ENCODE measurements at places on chromosomes 16 and 17.

GRCh38 chr16:53952215-53953208 lies 248.6 kb downstream of the FTO start:
- peak; percentile 22 for DNase-seq

DNA sequence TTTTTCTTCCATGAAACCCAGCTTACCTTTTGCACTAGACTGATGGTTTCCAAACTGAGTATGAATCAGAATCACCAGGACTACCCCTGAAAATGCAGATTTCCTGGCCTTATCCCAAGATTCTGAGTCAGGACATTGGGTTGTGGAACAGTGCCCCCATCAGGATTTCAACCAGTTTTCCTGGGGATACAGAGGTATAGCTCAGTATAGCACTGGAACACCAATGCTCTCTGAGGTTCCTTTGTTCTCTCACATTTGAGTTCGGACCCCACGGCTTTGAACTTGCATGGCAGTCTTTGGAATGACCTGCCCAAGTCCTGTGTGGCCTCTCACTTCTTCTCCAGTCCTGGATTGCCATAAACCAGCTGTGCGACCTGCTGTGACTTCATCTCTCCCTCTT lies 12.8 kb upstream of the CCL8 start:
- no peak for DNase-seq

DNA sequence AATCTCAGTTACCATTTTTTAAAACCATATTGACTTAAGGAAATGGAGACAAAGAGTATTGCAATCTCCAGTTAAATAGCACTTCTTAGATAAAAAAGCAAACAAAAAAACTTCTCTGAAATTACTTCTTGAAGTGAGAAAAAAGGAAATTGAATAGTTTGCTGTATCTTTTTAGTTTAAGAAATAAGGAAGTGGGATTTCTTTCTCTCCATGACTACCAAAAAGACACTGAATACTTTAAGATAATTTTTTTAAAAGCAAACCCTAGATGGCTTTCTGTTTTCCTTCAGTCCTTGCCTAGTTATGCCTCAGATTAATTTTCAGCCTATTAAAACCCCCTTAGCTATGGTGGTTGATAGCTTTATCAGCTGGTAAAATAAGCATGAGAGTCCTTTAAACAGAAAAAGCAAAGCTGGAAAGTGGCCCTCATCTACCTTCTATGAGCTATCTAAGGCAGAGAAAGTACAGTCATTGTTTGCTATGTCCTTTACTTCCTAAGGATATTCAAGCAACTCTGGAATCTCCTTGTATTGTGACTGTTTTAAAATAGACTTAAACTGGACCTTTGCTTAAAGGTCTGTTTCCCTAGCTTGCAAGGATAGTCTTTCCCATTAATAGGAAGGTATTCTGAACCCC lies 28.6 kb downstream of the TPPP3 start:
- DNase-seq: no peak

DNA sequence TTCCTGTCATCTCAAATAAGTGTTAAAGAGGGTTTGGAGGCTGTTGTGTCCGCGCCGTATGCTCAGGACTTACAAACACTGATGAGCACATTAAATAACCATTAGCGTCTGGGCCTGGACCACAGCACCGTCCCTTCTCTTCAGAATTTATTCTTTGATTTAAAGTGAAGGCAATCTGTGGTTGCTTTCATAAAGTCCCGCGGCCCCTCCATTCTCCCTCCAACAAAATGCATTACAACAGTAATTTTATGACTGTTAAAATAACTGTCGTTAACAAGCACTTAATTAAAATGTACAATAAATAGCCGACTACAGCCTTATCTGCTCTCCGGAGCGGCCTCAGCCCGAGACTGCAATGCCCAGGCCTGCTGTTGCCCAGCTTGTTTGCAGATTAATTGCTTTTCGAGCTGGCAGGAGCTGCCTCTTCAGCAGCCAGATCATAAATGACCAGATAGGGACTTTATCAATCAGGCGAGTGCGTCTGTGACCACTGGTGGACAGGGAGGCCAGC lies 30.6 kb upstream of the IRX3 start:
- no peak for DNase-seq

- DNase-seq: peak; percentile 85
Observed at GRCh38 chr17:63834431-63835166, 7.1 kb upstream of the FTSJ3 start.

DNA sequence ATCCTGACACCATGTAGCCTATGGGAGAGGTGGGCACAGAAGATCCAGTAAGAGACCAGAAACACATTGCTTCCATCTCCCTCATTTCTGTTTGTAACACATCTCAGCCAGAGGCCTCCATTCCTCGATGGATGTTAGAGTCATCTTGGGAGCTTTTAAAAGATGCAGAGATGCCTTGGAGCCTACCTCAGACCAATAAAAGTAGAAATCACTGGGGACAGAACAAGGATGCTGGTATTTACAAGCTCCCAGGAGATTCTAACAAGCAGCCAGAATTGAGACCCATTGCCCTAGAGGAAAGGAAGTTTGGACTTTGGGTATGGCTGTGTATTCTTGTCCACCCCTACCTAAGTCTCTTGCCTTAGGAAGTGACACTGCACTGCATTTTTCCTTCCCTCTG lies 40.8 kb downstream of the HS3ST3A1 start:
- no peak for DNase-seq

- peak; percentile 96 for DNase-seq
Observed at GRCh38 chr16:11051879-11052808, 107.8 kb downstream of the CLEC16A start.

DNA sequence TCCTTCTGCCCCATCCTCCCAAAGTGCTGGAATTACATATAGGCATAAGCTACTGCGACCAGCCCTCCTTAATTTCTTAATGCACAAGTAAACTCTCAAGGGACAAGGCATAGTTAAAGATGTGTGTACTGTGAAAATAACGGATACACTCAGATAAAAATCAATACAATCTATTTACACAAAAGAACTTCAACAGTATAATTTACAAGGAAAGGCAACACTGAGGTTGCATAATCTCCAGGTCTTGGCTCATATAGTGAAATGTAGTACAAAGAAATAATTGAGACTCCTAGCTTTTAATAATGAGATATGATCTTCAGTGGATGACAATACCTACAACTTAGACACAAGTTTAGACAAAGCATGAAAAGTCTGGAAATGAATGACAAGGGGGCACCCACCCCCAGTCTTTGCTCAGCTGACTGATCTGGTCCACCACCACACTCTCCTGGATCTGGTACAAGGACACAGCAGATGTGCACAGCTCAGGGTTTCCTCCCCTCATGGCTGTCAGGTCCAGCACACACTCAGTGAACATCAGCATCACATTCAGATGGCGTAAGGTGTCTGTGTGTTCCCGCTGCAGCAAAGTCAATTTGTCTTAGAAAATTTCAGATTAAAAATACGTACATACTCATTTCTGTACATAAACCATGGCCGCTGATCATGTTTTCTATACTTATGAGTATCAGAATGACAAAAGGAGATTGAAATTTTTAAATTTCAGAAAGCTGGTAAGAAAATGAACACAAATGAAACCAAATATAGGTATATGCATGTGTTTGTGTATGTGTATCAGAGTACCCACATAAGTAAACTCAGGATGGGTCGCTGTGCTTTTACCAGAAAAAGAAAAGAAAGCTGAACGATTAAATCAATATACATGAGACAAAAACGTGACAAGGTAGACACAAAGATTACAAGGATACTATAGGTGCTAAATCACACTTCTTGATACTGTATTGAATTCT lies 33.7 kb upstream of the ALDH3A1 start:
- peak; percentile 64 for DNase-seq

DNA sequence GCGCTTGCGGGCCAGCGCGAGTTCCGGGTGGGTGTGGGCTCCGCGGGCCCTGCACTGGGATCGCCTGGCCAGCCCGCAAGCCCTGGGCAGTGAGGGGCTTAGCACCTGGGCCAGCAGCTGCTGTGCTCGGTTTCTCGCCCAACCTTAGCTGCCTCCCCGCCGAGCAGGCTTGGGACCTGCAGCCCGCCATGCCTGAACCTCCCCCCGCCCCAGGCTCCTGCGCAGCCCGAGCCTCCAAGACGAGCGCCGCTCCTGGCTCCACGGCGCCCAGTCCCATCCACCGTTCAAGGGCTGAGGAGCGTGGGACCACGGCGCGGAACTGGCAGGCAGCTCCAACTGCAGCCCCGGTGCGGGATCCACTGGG lies 12.3 kb upstream of the ZFP90 start:
- DNase-seq: no peak

- no peak for DNase-seq
Observed at GRCh38 chr16:63618896-63619485, 1502.9 kb downstream of the CDH11 start.

GRCh38 chr17:82213251-82214011 lies 789 bp upstream of the CCDC57 start:
- DNase-seq: peak; percentile 63

DNA sequence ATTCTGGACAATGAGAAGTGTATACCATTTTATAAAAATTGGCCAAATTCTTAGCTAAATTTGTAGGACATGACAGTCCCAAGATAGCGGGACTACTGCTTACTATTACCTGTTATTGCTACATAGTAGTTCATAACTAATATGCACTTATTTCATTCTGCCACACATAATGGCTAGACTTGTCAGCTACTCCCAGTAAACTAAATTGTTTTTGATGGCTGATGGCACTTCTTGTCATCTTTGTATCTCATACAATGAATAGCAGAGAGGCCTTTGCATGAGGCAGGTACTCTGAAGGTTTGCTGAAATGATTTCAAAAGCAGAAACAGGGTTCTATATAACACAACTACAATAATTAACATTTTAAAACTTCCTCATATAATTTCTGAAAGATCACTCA lies 44.0 kb downstream of the ITFG1 start:
- no peak for DNase-seq

GRCh38 chr17:47889734-47890529 lies 6.1 kb upstream of the SP2 start:
- DNase-seq: peak; percentile 91

DNA sequence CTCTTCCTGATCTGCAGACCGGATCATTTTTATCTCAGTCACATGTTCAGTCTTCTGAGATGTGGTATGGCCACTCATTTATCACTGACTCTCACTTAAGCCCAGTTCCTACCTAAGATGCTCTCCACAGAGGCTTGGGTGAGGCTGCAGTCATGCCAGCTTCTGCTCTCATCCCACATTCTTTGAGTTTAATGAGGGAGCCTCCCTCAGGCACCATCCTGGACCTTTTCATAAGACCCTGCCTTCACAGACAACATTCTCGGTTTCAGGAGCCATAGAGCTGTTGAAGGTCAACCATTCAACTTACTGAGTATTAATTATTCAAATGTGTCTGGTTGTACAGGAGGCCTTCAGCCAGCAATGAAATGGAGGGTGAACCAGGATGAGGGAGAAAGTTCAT lies 23.6 kb upstream of the HNF1B start:
- DNase-seq: no peak

- DNase-seq: no peak
Observed at GRCh38 chr16:30753596-30753995, 5.4 kb downstream of the PHKG2 start.

DNA sequence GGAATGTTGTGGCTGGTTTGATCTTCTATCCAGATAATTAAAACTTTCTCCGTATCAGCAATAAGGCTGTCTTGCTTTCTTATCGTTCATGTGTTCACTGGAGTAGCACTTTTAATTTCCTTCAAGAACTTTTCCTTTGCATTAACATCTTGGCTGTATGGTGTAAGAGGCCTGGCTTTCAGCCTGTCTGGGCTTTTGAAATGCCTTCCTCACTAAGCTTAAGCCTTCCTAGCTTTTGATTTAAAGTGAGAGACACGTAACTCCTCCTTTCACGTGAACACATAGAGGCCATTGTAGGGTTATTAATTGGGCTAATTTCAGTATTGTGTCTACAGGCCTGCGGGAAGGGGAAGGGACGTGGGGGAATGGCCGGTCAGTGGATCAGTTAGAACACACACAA lies 42.9 kb downstream of the MSI2 start:
- DNase-seq: no peak

DNA sequence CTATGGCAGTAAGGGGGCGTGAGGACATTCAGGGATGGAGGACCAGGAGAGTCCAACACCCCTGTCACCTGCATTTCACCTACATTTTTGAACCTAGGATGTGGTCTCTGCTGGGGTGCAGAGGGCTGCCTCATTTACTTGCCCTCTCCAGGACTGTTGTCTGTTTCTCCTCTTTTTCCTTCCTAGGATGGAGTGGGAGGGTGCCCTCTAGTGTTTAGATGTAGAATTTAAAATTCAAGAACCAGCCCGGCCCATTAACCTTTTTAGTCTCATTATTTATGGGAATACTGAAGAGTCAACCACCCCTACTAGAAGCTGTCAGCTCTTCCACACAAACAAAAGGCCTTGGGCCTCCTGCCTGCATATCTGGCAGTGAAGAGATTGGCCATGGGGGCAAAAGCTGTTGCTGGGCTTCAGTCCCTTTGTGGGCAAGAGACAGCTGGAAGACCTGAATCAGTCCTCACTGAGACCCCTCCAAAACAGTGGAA lies 2.5 kb upstream of the STARD3 start:
- DNase-seq: peak; percentile 52

DNA sequence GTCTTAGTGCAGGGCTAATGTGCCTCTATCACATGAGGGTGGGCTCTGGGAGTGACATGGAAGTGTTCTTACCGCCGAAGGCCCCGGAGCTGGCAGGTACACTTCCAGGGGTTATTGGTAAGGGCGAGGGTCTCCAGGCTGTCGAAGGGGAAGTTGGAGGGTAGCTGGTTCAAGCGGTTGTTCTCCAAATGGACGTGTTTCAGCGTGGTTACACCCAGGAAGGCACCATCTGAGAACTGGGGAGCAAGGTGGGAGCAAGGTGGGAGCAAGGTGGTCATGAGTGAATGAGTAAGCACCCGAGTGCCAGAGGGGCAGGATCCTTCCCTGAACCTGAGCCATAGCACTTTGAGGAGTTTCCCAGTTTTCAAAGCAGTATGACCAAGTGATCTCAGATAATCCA lies 3.0 kb downstream of the CHAD start:
- no peak for DNase-seq

GRCh38 chr16:29116980-29117379 lies 132.1 kb downstream of the LAT start:
- DNase-seq: no peak

- no peak for DNase-seq
Observed at GRCh38 chr17:21162394-21162775, 35.6 kb downstream of the DHRS7B start.

DNA sequence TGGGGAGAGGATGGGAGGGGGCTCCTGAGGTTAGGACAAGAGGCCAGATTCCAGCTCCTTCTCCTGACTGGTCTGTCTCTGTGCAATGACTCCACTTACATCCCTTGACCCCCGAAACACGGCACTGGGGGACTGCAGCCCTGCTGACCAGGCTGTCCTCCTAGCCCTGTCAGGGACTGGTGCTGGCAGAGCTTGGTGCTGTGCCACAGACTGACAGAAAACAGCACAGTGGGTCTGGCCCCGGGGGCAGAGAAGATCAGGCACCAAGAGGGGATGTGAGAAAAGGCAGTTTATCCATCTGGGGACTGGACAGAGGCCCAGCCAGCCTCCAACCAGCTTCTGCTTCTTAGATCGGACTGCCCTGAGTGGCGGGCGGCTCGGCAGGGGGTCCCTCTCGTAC lies 19.4 kb downstream of the SLC38A7 start:
- no peak for DNase-seq

DNA sequence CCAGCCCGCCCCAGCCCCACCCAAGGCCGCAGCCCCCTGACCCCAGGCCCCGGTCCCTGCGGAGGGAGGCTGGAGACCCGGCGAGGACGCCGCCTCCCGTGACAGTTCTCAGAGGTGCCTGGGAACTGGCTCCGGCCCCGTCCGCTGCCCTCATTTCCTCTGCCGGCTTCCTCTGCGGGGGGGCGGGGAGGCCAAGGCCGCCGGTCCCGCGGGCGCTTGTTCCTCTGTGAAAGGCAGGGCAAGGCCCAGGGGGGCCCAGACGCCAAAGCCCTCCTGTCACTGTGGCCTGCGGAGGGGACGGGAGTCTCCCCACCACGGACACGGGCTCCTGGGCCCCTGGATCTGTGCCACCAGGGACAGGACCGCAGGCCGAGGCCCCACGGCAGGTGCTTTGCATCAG lies 5.0 kb upstream of the PVALEF start:
- DNase-seq: no peak
